ENCODE measurements at places on chromosomes 12 and 14. TPM values are rescaled to one million over a fixed set of nuclear protein-coding genes. Genes with fewer than 3 reads are reported as not detected.

The PRORP gene
- 24.5 TPM for polyA plus RNA-seq

The GPR137C gene
- 1.5 TPM for polyA plus RNA-seq

DNA sequence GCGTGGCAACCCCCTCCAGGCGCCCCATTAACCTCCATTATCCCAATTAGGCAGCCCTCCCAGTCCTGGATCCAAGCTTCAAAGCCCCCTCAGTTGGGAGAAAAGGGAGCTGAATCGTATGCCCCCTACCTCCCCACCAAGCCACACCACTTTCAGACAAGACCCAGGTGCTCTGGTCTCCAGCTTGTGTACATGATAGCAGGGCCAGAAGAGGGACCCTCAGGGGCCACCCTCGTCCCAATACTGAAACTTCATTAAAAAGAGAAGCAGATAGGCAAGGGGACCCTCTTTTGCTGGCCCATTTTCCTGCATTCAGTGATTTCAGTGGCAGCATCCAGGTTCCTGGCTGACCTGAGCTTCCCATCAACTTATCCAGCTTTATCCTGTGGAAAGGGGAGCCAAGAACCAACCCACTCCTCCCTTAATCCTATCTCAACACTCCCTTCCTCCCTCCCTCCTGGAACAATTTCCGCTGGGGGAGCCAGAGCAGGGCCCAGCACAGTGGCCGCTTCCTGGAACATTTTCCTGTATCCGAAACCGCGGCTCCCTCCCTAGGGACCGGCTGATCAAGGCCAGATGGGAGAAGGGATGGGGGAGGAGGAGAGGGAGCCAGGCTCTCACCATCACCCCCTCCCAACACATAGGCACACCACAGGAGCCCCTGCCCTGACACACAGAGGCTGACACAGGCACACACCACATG, 9.5 kb upstream of the SP7 start:
- peak overlapping the region; percentile 27 for H3K27ac ChIP-seq
- H3K27me3 ChIP-seq = peaks cover 3% of the 10 kb centered on the region
- no peaks in the 10 kb centered on the region for H3K36me3 ChIP-seq
- H3K4me3 ChIP-seq = peak overlapping the region; percentile 45

The LTBP2 gene
- 208 TPM for polyA plus RNA-seq

DNA sequence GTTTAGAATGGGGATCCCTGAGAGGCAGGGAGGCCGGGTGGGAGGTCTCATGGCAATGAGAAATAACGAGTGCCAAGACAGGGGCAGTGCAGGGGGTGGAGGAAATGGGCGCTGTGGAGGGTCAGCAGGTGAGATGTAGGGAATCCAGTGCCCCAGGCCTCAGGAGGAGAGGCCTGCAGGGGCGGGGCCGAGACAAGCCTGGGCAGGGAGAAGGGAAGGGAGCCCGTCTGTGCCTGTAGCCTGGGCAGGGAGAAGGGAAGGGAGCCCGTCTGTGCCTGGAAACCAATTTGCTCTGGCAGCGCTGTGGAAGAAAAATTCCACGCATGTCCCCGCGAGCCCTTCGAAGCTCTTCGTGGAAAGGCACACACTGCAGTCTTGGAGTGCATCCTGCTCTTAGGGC, 10.6 kb upstream of the NCOR2 start:
- no peak for DNase-seq
- no peak overlapping the region for H3K27ac ChIP-seq
- no peaks in the 10 kb centered on the region for H3K27me3 ChIP-seq
- no peak overlapping the region for H3K4me3 ChIP-seq

DNA sequence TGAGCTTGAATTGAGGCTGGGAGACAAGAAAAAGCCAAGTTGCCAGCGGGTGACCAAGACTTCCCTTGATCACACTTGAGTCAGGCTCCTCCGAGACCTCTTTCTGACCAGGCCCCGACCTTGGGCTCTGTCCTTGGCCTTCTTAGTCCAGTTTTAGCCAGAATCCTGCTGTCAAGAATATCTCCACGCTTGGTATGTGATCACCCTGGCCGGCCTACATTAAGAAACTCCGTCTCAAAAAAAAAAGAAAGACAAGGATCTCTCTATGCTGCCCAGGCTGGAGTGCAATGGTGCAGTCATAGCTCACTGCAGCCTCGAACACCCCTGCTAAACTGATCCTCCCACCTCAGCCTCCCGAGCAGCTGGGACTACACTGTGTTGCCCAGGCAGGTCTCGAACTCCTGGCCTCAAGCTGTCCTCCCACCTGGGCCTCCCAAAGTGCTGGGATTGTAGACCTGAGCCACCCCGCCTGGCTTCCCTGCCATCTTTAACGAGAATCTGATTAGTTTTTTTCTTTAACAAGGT, 1.0 kb upstream of the ITPK1 start:
- peak overlapping the region; percentile 62 for H3K27ac ChIP-seq
- DNase-seq = no peak
- no peak overlapping the region for H3K4me3 ChIP-seq
- H3K27me3 ChIP-seq = no peaks in the 10 kb centered on the region
- H3K4me1 ChIP-seq = peaks cover 12% of the 10 kb centered on the region

The MMP17 gene
- polyA plus RNA-seq = 2.7 TPM

The MAP3K9 gene
- 0.08 TPM for polyA plus RNA-seq

The C14orf39 gene
- not detected for polyA plus RNA-seq

- no peaks in the 10 kb centered on the region for H3K4me1 ChIP-seq
- peaks cover 5% of the 10 kb centered on the region for H3K27me3 ChIP-seq
- H3K4me3 ChIP-seq = no peak overlapping the region
These were observed 22.8 kb downstream of the ITGA7 start for GRCh38 chr12:55684761-55685370.

- H3K27me3 ChIP-seq = no peaks in the 10 kb centered on the region
- H3K4me1 ChIP-seq = no peaks in the 10 kb centered on the region
- no peak overlapping the region for H3K4me3 ChIP-seq
- H3K27ac ChIP-seq = no peak overlapping the region
These were observed 248.7 kb upstream of the EGLN3 start for GRCh38 chr14:34199585-34199984.

GRCh38 chr12:70482764-70483163, 116.7 kb downstream of the KCNMB4 start:
- DNase-seq = no peak
- H3K27me3 ChIP-seq = peaks cover 2% of the 10 kb centered on the region
- no peaks in the 10 kb centered on the region for H3K4me1 ChIP-seq
- no peak overlapping the region for H3K27ac ChIP-seq
- H3K4me3 ChIP-seq = no peak overlapping the region
